WTC11 (cell line): ENCODE measurements at places on chromosomes 3 and 15. TPM values are rescaled to one million over a fixed set of nuclear protein-coding genes. Genes with fewer than 3 reads are reported as not detected.

- peak; percentile 74 for DNase-seq
- no peaks in the 10 kb centered on the region for H3K27me3 ChIP-seq
These were observed 7.2 kb downstream of the CLCN2 start for GRCh38 chr3:184354121-184354728.

CPEB1 gene
- 2.5 to 3.9 TPM (median 3.2 TPM) in 3 replicates for total RNA-seq

- DNase-seq, result no peak
- peak overlapping the region; percentile 73; the same call in 1 of the 2 replicates for H3K27ac ChIP-seq
- H3K27me3 ChIP-seq, result no peaks in the 10 kb centered on the region
- no peak overlapping the region for H3K4me3 ChIP-seq
These were observed 151.7 kb upstream of the KCNMB2 start for GRCh38 chr3:178384321-178385230.

SERPINI2 gene
- 0.32 to 0.37 TPM in 2 of 3 replicates, not detected in the other for total RNA-seq

GRCh38 chr3:46896386-46896785 is 18.9 kb downstream of the PTH1R start:
- no peak overlapping the region for H3K4me3 ChIP-seq
- no peak for DNase-seq
- peaks cover 11% of the 10 kb centered on the region for H3K4me1 ChIP-seq
- H3K36me3 ChIP-seq, result no peaks in the 10 kb centered on the region

CSPG4 gene
- total RNA-seq, result 2.9 to 3.6 TPM (median 3.6 TPM) in 3 replicates

- H3K27ac ChIP-seq, result no peak overlapping the region
- no peaks in the 10 kb centered on the region for H3K27me3 ChIP-seq
- H3K36me3 ChIP-seq, result peaks cover 67% of the 10 kb centered on the region
These were observed 5.6 kb downstream of the MBD4 start for GRCh38 chr3:129434140-129434539.
